Mammary epithelial cell (primary cell): ENCODE measurements at places on chromosomes 3 and 15.
A peak's percentile ranks its signal among the peaks of the same experiment; 100 is the strongest.

DNA sequence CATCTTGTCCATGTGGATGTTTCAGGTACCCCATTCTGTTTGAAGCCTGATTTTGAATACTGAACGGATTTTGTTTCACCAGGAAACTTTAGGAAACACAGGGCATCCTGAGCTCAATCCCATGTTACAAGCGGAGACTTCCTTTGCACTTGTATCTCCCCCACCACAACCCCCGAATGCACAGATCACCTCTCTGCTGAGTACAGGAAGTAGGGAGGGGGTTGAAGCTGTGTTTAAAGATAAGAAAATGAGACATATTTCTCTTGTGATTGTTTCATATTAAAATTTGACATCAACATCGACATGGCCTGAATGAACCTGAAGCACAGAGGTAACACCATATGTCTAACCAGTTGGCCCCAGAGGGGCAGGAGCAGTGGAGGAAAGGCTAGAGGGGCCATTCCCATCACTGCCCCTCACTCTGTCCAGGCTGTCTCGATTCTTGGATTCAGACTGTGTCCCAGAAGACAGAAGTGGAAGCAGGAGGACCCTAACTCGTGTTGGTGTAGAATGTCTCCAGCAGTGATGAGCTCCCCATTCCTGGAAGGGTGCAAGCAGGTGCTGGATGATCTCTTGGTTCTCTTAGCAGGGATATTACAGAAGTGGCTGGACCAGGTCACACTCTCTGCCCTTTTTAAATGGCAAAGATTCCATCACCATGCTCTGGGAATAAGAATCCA, 59.6 kb upstream of the IQSEC1 start:
- DNase-seq, result no peak

GRCh38 chr15:82648257-82649103, 1.3 kb upstream of the CPEB1 start:
- no peak for DNase-seq

DNA sequence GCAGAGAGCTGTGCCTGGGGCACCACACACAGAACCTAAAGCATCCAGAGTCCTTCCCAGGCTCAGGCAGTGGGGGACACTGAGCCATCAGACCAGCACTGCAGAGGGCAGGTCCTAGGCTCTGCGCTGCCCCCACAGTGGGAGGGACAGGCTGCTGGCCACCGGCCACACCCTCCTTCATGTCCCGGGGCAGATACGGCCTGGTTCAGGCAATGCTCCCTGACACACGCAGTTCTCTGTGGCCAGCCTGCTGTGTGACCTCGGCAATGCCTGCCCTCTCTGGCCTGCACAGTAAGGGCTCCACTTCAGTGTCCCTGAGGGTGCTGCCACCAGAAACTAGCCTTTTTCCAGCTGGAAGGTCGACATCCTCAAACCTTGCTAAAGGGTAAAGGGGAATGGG, 12.4 kb downstream of the LINGO1 start:
- DNase-seq, result no peak

GRCh38 chr15:38145651-38146111, 107.0 kb upstream of the SPRED1 start:
- no peak for DNase-seq

DNA sequence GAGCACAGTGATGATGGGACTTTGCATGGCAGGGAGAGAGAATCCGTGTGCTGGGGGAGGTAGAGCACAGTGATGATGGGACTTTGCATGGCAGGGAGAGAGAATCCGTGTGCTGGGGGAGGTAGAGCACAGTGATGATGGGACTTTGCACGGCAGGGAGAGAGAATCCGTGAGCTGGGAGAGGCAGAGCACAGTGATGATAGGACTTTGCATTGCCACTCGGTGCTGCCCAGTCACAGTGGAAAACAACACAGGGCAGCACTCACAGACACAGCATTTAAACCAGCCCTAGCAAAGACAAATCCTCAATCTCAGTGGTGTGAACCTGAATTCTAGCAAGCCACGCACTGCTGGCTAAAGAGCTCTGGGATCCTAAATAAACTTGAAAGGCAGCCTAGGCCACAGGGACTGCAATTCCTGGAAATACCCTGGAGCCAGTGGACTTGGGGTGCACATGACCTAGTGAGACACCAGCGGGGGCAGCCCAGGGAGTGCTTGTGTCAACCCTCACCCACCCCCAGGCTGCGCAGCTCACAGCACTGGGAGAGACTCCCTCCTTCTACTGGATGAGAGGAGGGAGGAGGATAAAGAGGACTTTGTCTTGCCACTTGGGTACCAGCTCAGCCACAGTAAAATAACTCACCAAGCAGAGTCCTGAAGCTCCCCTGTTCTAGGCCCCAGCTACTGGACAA, 23.4 kb upstream of the TNK2 start:
- no peak for DNase-seq

GRCh38 chr3:113597596-113598354, 65.4 kb downstream of the SIDT1 start:
- no peak for DNase-seq

GRCh38 chr3:126180477-126181397, at the start of gene ALDH1L1:
Gene ALDH1L1, minus strand, starts transcription at chr3:126180586. Its CDS starts 19,607 bp downstream, at chr3:126160979.
- peak; percentile 32 for DNase-seq

- peak; percentile 61 for DNase-seq
Measured at GRCh38 chr3:152269831-152270734, 1.4 kb downstream of the MBNL1 start.

- no peak for DNase-seq
Measured at GRCh38 chr3:60803216-60804173, 447.8 kb downstream of the FHIT start.

DNA sequence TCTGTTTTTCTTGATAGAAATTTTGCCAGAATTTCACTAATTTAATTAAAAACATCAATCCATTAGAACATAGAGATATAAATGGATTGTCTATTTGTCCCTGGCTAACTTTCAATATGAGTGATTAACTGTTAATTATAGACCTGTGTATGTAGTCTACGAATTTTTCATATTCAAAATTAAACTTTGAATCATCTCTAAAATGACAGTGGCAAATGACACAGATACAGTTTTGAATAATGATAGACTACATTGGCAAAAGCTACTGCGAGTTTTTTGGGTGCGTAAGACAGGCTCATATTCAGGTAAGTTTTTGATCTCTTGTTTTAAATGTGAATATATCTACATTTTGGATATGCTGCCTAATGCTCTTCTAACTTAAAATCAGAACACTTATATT, 86.0 kb upstream of the TBC1D5 start:
- no peak for DNase-seq

DNA sequence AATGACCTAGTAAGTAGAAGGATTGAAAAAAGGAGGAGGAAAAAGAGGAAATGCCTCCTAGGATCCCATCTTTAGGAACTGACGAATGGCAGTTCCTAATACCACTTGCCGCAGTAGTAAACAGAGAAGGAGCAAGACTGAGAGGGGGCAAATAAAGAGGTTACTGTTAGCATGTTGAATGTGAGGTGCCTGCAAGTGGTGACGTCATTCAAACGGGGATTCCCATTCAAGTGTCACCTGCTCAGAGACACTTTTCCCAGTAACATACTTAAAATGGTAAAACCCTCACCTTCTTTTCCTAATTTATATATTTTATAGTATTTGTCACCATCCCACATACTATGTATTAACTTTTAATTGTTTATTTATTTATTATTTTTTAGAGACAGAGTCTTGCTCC, 178.9 kb downstream of the IL5RA start:
- DNase-seq, result no peak

GRCh38 chr3:186464424-186465093, 79.6 kb downstream of the CRYGS start:
- no peak for DNase-seq

GRCh38 chr3:190302212-190302867, 19.9 kb downstream of the CLDN1 start:
- peak; percentile 55 for DNase-seq

- DNase-seq, result peak; percentile 50
Measured at GRCh38 chr3:160134964-160135363, 90.3 kb upstream of the C3orf80 start.

GRCh38 chr3:76643623-76644304, 396.1 kb upstream of the ROBO2 start:
- no peak for DNase-seq

DNA sequence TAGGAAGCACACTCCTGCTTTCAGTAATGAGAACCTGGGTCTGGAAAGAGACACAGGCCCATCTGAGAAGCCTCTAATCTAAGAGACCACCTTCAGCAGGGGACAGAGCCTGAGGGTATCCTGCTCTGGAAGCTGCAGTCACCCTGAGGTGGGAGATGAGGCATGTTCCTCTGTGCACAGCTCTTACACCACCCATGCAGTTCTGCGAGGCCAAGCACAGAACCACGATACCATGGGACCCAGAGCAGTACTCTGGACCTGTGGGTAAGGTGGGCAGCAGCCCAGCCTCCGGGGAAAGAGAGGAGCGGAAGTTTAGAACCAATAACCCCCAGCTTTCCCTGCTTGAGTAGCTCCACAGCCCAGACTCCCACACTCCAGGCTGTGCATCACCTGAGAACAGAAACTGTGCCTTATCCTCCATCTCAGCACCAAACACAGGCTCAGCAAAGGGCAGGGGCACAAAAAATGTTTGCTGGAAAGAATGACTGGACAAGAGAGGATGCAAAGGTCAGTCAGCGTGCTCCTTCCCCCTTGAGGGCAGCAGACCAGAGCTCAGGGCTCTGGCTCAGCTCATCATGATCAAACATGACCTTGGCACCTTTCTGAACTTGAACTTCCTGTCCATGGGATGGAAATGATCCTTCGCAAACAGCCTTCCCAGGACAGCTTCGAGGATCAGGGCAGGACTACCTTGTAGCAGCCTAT, 43.1 kb downstream of the RBPMS2 start:
- DNase-seq, result no peak

GRCh38 chr3:127405791-127406190, 117.9 kb upstream of the PRR20G start:
- no peak for DNase-seq

- DNase-seq, result no peak
Measured at GRCh38 chr3:95148107-95148506, 1085.2 kb downstream of the NSUN3 start.

- DNase-seq, result no peak
Measured at GRCh38 chr3:194185221-194185620, 49.3 kb downstream of the HES1 start.

- DNase-seq, result no peak
Measured at GRCh38 chr3:113946831-113947230, 982 bp upstream of the ZDHHC23 start.

DNA sequence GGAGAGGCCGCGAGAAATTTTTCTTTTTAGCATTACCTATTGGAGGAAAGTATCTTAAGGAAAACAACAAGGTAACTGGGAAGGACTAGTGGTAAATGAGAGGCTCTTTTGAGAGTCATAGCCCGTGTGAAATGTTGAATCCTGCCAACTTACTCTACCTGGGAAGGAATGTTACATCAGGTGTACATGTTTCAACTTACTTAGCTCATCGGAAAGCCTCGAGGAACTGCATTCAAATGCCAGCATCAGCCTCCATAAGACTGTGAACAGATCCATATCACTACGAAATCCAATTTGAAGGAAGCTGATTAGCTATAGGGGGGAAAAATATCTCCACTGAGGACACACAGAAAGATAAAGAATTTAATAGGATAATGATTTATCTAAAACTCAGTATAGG, 72.3 kb upstream of the PDZRN3 start:
- peak; percentile 12 for DNase-seq
